SK-N-SH treated with all-trans-retinoic acid at 6 μM for 48 hours (cell line): ENCODE measurements at places on chromosomes 4 and X.

GRCh38 chrX:68754406-68754805, 74.4 kb upstream of the EFNB1 start:
- ATAC-seq, result no peak

DNA sequence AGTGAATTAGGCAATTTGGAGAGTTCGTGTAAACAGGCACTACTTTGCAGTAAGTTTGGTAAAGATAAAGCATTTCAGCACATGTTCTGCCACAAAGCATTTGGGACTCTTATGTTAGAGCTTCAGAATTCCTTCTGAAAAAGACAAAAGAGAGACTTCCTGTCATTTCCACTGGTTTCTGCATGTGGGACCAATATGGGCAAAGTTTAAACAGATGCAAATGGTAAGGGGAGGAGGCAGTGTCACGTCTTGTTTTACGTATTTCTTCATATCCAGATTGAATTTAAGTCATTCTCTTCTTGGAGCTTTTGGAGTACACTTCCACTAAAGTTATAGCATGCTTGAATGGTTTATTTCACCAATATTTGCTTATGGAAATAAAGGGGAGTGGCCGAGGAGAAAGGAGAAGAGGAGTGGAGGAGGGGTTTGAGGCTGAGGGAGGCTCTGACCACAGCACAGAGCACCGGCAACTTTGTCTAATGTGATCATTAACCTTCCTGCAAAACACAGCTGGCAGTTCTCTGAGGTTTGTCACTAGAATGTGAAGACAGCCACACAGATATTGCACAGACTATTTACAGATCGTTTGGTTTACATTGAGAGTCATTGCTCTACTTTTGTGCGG, at the start of gene APELA:
Gene APELA, plus strand, starts transcription at position 479 of the 625 bp plus-strand sequence. CDS start 154 bp downstream, outside the sequence.
- ATAC-seq, result no peak

DNA sequence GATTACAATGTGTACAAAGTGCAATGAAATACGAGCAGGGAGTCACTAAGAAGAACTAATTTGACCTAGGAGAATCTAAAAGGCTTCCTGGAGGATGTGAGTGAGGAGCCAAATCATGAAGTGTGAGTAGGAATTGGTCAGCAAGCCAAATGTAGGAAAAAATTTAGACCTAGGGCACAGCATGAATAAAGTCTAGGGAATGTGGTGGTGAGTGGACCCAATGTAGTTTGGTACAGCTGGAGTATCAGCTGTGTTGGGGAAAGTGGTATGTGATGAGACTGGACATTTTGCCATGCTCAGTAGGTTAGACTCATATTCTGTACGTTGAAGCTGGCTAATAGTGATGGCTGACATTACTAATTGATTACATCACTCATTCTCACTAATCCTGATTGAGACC, 191.0 kb downstream of the AFF2 start:
- no peak for ATAC-seq

DNA sequence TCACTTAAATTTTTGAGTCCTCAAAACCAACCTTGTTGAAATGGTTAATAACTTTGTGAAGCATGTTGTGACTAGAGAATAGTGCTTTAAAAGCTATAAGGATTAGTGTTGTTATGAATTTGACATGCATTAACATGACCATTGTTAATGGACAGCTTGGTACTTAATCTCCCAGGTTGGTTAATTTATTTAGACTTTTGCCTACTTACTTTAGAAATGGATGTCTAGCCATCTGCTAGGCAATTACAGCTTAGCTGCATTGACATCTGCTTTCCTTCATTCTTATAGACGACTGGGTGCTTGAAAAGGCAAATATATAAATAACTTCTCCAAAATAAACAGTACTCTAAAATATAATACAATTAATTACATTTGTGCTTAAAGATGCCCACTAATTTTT, 368.0 kb downstream of the CCSER1 start:
- no peak for ATAC-seq
